Stimulated activated CD8-positive, alpha-beta memory T cell treated with anti-CD3 and anti-CD28 coated beads, Interleukin-7, amount 100 ng/mL, for 48 hours (primary cell): ENCODE measurements at places on chromosomes 5 and 9.

DNA sequence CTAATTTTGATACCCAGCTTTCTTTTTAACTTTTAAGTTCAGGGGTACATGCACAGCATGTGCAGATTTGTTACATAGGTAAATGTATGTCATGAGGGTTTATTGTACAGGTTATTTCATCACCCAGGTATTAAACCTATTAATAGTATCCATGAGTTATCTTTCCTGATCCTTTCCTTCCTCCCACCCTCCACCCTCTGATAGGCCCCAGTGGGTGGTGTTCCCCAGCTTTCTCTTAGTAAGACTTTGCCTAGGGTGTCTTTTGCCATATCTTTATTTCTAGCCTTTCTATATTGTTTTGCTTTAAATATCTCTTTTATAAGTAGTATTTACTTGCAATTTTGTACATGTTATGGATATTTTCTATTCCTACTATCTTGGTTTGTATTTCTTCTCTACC, 243.7 kb downstream of the SGCD start:
- DNase-seq = no peak

DNA sequence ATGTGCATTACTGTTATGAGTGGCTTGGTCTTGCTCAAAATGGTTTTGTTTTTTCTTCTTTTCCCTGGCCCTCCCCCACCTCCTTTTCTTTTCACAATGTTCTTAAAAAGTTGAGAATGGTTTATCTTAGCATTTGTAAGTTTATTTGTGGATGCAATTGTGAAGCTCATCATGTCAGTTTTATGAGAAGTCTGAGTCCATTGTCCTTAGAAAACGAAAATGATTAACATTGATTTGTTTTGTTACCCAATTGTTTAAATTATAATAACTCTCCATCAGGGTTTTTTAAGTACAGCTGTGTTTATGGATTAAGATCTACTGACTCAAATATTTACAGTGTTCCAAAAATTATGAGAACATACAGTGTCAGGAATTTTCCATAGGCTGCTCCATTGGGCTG, 511.3 kb upstream of the PAPPA start:
- no peak for DNase-seq

DNA sequence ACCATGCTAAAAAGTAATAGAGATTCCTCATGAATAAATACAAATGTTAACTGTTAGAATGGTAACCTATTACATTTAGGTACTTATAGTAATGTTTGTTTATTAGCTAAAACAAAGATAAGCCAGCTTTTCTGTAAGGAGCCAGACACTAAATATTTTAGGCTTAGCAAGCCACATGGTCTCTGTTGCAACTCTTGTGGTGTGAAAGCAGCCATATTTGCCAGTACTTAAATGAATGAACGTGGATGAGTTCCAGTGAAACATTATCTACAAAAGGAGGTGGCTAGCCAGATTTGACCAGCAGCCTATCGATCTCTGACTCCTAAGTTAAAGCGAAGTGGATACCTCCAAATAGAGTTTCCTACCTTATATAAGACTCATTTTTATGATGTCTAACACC, 331.6 kb downstream of the CDH12 start:
- DNase-seq = no peak

- no peak for DNase-seq
These were observed 87.9 kb downstream of the MRPS27 start for GRCh38 chr5:72231991-72232703.

GRCh38 chr9:98162613-98163012, 29.8 kb downstream of the CORO2A start:
- no peak for DNase-seq

- no peak for DNase-seq
These were observed 3.3 kb downstream of the EBF1 start for GRCh38 chr5:159096243-159096923.

- no peak for DNase-seq
These were observed 75.2 kb downstream of the PDE6A start for GRCh38 chr5:149869411-149869821.

DNA sequence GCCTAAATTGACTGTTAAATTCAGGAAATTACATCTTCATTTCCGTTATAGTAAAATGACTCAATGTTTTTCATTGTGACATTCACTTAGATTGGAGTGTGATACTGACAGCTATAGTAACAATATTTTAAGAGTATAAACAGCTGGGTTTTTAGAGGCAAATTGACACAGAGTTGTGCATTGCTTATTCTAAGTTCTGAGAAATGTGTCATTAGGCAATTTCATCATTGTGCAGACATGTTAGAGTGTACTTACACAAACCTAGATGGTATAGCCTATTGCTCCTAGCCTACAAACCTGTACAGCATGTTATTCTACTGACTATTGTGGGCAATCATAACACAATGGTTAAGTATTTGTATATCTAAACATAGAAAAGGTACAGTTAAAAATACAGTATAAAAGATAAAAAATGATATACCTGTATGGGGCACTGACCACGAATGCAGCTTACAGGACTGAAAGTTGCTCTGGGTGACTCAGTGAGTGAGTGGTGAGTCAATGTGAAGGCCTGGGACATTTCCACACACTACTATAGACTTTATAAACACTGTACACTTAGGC, 132.7 kb downstream of the PDE4D start:
- DNase-seq = no peak

GRCh38 chr5:148388696-148389095, 4.9 kb downstream of the FBXO38 start:
- no peak for DNase-seq

GRCh38 chr5:11261241-11261640, 500.2 kb upstream of the DAP start:
- no peak for DNase-seq

GRCh38 chr9:137669261-137669672, 50.5 kb downstream of the EHMT1 start:
- DNase-seq = no peak

DNA sequence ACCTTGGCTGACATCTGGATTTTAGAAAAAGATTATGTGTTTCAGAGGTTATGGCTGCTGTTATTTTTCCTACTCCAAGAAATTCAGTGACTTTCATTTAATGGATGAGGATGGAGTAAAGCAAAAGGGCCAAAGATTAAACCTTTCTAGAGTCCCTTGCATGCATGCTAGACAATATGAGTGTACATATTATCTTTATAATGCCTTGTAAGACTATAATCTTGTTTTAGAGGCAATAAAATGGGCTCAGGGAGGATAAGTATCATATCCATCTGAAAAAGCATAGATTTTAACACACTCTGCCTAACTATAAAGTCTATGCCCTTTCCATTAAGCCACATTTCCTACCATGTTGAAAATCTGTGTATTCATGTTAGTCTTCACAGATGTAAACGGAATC, 199.8 kb downstream of the EDIL3 start:
- no peak for DNase-seq

- DNase-seq = no peak
These were observed 77.1 kb downstream of the PPARGC1B start for GRCh38 chr5:149807176-149807575.

DNA sequence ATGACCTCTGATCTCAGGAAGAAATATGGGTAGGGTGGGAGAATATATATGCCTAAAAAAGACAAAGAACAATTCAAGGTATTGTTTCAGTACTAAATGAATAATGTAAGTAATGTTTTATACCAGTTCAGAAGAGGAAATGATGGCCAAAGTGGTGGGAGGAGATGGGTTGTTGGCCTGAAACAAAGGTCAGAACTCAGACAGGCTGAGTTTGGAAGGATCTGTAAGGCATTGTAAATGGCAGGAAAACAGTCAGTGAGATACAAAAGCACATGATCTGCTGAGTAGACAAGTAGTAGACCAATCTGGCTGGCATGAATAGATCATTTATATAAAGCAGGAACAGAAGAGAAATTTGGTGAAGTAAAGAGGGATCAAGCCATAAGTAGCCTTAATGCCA, 175.8 kb upstream of the PLCXD3 start:
- no peak for DNase-seq

DNA sequence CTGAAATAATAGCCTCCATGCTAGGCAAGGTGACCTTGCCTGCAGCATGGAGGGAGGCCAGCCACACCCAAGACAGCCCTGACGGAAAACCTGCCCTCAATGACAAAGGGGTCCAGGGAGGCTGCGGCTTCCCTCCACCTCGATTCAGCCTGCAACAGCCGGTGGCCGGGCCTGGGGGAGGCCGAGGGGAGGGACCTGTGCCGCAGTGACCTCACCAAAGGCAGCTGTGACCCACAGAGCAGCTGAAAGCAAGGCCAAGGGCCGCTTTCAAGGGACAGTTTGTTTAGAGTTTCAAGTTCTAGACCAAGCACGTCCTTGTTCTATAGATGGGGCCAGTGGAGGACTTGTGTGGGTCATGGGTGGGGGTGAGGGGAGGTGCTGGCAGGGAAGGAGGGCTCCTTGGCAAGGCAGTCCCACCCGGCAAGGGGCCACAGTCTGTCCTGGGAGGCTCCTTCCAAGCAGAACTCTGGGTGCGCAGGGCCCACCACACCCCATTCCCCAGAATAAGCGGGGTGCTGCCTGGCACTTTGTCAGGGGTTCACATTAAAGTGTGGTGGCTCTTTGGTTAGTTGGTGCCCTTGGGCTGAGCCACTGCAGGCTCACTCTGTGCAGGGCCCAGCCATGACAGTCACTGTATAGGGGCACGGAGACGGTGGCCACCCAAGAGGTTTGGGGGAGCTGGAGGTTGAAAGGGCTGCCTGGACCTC, 226.5 kb downstream of the FANCC start:
- no peak for DNase-seq

GRCh38 chr9:136614372-136614922, 48.3 kb upstream of the EGFL7 start:
- no peak for DNase-seq

- no peak for DNase-seq
These were observed 183.5 kb downstream of the CAVIN4 start for GRCh38 chr9:100761276-100761802.
